ENCODE measurements at places on chromosomes 1 and 21. TPM values are rescaled to one million over a fixed set of nuclear protein-coding genes. Genes with fewer than 3 reads are reported as not detected.

The CD34 gene
- 6.4 TPM for total RNA-seq

The CRP gene
- 0.05 TPM for total RNA-seq

DNA sequence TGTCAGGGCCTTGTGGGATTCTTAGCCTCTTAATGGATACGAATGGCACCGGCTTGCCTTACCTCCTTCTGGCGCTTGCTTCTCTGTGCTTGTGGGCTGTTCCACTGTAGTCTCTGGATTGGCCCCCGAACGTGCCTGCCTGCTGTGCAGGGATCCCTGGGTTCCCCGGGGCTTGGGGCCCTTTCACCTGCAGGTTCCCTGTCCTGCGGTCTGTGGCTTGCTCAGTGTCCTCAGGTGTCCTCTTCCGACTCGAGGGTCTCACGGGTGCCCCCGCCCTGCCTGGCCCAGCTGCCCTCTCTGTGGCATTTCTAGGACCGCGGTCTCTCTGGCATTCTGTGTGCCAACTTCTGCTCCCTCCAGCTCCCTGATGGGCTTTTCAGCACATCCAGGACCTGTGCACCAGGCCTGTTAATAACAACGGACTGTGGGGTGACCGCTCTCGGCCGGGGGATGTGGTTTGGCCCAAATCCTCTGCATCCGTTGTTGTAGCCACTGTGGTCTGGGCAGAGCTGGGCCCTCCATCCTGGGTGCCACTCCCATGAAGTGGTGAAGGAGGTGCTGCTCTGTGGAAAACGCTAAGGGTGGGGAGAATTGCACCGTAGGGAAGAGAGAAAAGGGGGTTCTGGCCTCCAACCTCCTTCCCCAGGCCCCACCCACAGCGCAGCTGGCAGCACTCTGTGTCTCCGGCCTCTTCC is 12.4 kb downstream of the COL18A1 start:
- no peak overlapping the region for H3K4me3 ChIP-seq
- peaks cover 15% of the 10 kb centered on the region for H3K27me3 ChIP-seq
- no peaks in the 10 kb centered on the region for H3K36me3 ChIP-seq
- H3K27ac ChIP-seq: no peak overlapping the region

DNA sequence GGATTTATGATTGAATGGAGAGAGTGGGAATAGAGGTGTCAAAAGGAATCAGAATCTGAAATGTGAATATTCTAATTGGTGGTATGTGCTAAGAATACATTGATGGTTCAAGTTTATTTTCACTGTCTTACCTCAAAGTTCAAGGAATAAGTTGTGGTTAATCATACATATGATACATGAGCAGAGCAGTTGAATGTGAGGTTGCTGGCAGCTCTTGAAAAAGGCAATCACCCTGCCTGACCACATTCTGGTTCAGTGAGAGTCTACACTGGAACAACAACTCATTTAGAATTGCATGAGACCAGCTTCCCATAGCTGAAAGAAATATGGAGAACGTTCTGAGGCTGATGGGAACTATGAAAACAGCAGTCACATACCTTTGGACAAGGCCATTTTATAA is 68.3 kb upstream of the ARHGAP29 start:
- no peaks in the 10 kb centered on the region for H3K27me3 ChIP-seq
- no peaks in the 10 kb centered on the region for H3K36me3 ChIP-seq
- no peak for DNase-seq
- no peak overlapping the region for H3K27ac ChIP-seq
- no peak overlapping the region for H3K4me3 ChIP-seq
- no peaks in the 10 kb centered on the region for H3K4me1 ChIP-seq

Measured in thymus (tissue), 14 donors.